ENCODE measurements at places on chromosomes 16 and 17. TPM values are rescaled to one million over a fixed set of nuclear protein-coding genes. Genes with fewer than 3 reads are reported as not detected.

DNA sequence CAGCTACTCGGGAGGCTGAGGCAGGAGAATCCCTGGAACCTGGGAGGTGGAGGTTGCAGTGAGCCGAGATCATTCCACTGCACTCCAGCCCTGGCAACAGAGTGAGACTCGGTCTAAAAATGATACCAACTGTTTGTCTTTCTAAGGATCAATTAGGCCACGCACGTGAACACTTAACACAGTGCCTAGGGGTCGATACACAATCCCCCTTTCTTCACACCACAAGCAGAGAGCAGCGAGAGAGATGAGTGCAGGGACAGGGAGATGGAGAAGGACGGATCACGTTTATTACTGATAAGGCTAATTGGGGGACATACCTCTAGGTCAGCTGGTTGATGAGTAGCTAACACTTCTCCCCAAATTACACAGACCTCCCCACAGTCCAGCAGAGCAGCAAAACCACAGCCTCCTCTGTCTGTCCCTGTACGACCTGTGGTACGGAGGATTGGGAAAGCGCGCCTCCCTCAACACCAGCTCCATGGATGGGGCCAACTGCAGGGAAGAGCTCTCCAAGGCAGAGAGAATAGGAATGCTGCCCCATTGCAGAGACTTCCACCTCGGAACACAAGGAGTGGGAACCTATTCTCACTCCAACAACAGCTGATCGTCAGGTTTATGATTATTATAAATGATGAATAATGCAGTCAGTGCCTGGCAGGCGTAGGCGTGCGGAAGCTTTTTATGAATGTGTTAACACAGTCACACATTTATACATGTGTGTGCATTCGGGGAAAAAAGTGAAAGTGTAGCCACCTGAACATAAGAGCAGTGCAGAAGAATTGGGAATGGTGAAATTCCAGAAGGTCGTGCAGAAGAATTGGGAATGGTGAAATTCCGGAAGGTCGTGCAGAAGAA, 155.1 kb downstream of the C16orf95 start:
- H3K4me3 ChIP-seq: no peak overlapping the region
- H3K36me3 ChIP-seq: no peaks in the 10 kb centered on the region
- DNase-seq: no peak
- no peak overlapping the region for H3K27ac ChIP-seq

GRCh38 chr17:15036238-15036637, 228.9 kb downstream of the PMP22 start:
- H3K27ac ChIP-seq: no peak overlapping the region
- no peak overlapping the region for H3K4me3 ChIP-seq
- DNase-seq: no peak
- H3K27me3 ChIP-seq: no peaks in the 10 kb centered on the region

DNA sequence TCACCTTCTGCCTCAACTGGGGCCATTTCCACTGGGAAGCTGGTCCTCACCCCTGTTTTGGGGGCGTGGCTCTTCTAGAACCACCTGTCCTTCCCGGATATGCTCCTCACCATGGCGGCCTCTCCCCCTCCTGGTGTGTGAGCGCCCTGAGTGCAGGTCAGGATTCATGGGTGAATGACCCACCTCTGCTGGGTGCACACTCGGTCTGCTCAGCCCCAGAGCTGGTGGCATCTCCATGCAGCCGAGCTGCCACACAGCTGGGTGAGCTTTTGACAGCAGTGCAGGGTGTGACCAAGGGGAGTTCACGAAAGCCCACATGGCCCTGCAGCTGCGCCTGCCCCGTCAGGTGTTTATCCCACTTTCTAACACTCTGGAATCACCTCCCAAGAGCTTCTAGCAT, 27.3 kb downstream of the GRIN2C start:
- H3K36me3 ChIP-seq: no peaks in the 10 kb centered on the region
- no peak overlapping the region for H3K4me3 ChIP-seq
- no peak overlapping the region for H3K27ac ChIP-seq

DNA sequence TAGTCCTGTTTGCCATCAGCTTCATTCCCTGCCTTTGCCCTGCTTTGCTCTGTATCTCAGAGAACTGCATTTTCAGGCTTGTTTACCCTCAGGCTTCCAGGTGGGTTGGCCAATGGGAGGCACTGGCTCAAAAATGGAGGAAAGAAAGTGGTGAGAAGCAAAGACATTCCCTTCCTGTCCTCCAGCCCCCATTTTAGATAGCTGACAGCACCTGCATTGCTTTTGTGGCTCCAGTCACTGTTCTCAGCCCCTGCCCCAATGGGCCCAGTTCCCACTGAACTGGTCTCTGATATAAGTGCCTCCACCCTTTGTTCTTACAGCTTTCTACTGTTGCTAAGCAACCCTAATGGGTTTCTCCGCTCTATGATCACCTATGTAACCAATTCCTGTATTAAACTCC, 19.4 kb upstream of the SDK2 start:
- no peak overlapping the region for H3K27ac ChIP-seq
- no peak overlapping the region for H3K4me3 ChIP-seq
- no peaks in the 10 kb centered on the region for H3K4me1 ChIP-seq
- H3K36me3 ChIP-seq: no peaks in the 10 kb centered on the region
- H3K27me3 ChIP-seq: no peaks in the 10 kb centered on the region

DNA sequence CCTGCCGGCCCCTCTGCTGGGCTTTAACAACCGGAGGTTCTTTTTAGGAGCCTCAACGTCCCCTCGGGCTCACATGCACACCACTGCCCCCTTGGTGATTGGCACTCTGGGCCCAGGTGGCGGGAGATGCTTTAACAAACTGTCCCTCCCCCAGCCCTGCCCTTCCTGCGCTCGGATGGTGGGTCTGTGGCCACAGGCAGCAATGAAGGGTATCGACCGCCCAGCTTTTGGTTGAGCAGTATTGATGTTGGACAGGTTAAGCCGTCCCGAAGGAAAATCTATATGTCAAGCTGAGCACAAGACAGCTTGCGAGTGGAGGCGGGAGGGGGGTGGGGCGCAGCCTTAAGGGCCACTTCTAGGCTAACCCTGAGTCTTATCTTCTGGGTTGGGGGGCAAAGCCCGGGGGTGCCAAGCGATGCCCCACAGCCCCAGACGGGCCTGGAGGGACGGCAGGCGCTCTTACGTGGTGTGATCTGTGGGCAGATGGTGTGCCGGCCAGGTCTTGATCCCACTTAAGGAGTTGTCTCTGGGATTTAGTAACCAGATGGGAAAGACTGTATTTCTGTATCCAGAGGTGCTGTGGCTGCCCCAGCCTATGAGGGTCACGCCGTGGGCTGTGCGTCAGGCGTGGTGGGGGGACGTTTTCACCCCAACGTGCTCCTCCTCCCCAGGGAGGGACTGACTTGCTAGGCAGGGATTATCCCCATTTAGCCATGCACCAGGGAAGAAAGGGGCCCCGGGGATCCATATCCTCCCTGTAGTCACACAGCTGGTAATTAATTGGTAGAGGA, 6.2 kb downstream of the GSE1 start:
- peaks cover 55% of the 10 kb centered on the region for H3K4me1 ChIP-seq
- no peak overlapping the region for H3K27ac ChIP-seq
- H3K4me3 ChIP-seq: no peak overlapping the region
- no peaks in the 10 kb centered on the region for H3K36me3 ChIP-seq
- H3K27me3 ChIP-seq: no peaks in the 10 kb centered on the region
- DNase-seq: no peak

DNA sequence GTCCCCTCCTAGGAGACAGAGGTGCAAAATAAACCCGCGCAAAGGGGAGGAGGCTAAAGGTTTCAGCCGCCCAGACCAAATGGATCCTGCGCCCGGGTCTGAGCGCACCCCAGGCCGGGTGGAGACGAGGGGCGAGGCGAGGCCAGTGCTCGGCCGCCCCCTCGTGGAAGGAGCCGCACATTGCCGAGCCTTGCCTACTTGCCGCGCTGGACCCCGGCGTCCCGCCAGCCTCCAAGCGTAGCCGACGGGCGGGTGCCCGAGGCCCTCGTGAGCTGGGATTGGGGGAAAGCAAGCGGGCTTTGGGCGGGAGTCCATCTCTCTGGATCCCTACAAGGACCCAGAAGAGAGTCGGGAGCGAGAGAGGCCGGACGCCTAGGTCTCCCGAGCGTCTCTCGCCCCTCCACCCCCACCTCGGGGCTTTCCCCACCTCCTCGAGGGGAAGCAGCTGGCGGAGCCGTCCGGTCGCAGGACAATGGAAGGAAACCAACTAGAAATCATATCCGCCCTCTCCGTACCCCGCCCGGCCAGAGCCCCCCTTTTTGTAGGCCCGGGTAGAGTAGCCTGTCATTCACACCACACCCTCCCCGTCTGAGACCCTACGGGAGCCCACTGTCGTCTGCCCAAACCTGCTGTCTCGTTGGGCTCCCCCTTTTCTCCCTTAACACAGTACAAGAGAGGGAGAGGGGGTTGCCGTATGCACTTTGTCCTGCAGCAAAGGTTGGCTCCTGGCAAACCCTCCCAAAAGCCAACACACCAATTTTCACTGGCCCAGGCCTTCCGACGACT, 664 bp upstream of the BCL6B start:
- H3K27ac ChIP-seq: peak overlapping the region; percentile 69
- no peaks in the 10 kb centered on the region for H3K36me3 ChIP-seq
- H3K4me1 ChIP-seq: peaks cover 25% of the 10 kb centered on the region
- H3K27me3 ChIP-seq: no peaks in the 10 kb centered on the region

DNA sequence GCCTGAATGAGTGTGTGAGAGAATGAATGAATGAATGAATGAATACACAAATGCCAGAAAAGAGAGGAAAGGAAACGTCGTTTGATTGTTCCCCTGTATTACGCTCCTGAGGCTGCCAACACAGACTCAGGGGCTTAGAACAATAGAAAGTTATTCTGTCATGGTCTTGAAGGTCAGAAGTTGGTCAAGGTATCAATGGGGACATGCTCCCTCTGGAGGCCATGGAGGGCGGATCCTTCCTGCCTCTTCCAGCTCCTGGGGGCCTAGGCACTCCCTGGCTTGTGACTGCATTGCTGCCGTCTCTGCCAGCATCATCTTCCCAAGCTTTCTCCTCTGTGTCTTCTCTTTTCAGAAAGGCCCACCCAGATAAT, 1.5 kb upstream of the SLC38A8 start:
- no peak for DNase-seq
- no peak overlapping the region for H3K4me3 ChIP-seq
- H3K27me3 ChIP-seq: no peaks in the 10 kb centered on the region
- no peak overlapping the region for H3K27ac ChIP-seq
- no peaks in the 10 kb centered on the region for H3K4me1 ChIP-seq

DNA sequence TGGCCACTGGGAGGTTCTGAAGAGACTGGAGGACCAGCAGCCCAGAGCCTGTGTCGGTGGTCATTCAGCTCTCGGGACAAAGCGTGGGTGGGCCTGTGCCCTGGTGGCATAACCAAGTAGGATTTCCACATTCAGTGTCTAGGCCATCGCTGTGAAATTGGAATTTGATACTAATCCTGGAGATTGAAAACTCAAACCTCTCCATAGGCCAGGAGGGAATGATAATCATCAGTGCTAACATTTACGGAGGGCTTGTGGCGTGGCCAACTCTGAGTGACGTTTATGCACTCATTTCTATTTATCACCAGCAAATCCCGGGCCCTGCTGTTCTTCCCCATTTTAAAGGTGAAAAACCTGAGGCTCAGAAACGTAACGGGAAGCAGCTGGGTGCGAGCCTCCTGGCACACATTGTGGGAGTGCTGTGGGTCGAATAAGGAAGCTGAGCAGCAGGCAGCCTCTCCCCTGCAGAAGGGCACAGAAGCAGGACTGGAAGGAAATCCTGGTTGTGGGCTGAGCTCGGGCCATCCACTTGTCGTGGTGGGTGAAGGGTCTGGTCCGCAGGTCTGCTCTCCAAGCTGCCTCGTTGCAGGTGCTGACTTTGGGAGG, 33.1 kb downstream of the RAI1 start:
- H3K36me3 ChIP-seq: no peaks in the 10 kb centered on the region
- H3K27me3 ChIP-seq: no peaks in the 10 kb centered on the region
- DNase-seq: no peak
- H3K4me3 ChIP-seq: no peak overlapping the region

- H3K4me1 ChIP-seq: peaks cover 6% of the 10 kb centered on the region
- no peaks in the 10 kb centered on the region for H3K36me3 ChIP-seq
- H3K27ac ChIP-seq: no peak overlapping the region
Observed at GRCh38 chr17:80482555-80483308, 6.3 kb upstream of the NPTX1 start.

- no peak for DNase-seq
- H3K36me3 ChIP-seq: no peaks in the 10 kb centered on the region
- H3K27ac ChIP-seq: no peak overlapping the region
- H3K27me3 ChIP-seq: no peaks in the 10 kb centered on the region
- no peak overlapping the region for H3K4me3 ChIP-seq
- H3K4me1 ChIP-seq: no peaks in the 10 kb centered on the region
Observed at GRCh38 chr16:74232806-74233465, 63.7 kb upstream of the PSMD7 start.

DNA sequence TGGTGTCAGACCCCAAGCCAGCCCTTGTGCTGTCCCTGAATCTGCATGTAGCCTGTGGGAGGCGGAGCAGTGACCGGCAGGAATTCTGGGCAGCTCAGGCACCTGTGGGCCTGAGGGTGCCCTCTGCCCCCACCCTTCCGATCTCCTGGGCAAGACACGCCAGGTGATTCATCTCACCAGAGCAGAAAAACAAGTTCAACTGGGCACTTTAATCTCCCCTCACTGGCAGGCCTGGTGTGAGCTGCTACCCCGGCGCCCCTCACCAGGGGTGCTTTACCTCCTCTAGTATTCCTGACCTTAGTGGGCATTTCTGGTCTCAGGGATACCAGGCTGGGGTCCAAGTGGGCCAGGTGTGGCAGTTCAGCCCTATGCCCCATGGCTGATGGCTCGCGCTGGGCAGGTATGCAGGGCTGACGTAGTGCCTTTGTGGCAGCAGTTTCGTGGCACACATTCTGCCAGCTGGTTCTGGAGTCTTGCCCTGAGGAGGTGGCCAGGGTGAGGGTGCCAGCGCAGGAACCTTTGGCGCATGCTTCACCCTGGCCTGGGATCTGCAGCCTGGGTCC, 6.0 kb downstream of the ERBB2 start:
- no peak for DNase-seq
- no peak overlapping the region for H3K4me3 ChIP-seq
- no peaks in the 10 kb centered on the region for H3K27me3 ChIP-seq
- H3K36me3 ChIP-seq: peaks cover 15% of the 10 kb centered on the region

DNA sequence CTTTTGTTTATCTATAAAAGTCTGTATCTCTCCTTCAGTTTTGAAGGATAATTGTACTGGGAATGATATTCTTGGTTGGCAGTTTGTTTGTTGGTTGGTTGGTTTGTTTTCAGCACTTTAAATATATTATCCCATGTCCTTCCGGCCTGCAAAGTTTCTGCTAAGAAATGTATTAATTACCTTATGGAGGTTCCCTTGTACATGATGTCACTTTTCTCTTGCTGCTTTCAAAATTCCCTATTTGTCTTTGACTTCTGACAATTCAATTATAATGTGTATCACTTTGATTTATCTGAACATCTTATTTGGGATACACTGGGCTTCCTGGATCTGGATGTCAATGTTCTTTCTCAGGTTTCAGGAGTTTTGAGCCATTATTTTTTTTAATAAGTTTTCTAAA, 4.1 kb upstream of the KRT34 start:
- no peak overlapping the region for H3K27ac ChIP-seq
- no peak overlapping the region for H3K4me3 ChIP-seq
- no peaks in the 10 kb centered on the region for H3K36me3 ChIP-seq
- no peaks in the 10 kb centered on the region for H3K4me1 ChIP-seq
- no peaks in the 10 kb centered on the region for H3K27me3 ChIP-seq
- no peak for DNase-seq

Gene IRX6
- total RNA-seq: not detected

Gene KRT33A
- not detected for total RNA-seq

All from liver (tissue), 10 donors.